Stimulated activated CD4-positive, alpha-beta T cell treated with anti-CD3 and anti-CD28 coated beads, TNF-alpha, amount 100 ng/mL, for 1 hour (primary cell): ENCODE measurements at places on chromosomes 1 and 21.

DNA sequence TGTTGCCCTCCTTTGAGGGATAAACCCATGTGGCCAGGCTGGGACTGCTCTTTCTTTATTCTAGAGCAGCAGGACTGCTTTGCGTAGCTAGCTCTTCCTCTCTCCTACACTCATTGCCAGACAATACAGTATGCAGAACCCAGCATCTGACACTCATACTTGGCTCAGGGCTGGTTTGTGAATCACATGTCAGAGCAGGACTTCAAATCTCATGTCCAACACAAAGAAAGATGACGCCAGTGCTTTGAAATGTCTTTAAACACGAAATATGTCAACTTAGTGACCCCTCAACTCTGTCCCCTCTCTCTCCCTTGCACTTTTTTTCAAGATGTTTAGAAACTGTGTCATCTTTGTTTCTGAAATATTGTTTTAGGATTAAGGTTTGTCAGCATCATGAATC is 135.0 kb downstream of the TGFB2 start:
- no peak for DNase-seq

DNA sequence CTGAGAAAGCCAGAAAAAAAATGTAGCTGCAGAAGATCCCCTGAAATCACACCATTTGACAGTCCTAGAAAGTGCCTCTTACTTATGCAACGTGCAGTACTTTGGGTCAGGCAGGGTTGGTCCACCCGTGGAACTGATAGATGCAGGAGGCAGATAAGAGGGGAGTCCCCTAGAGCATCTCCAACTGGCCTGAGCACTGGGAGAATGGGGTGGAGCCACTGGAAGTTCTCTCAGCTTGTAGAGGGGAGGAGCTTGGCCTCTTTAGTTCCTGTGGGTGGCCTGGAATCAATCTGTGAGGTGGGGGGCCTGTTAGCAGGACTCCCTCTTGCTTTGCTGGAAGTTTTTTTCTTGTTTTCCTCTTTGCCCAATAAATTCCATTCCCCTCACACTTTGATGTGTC is 335.7 kb upstream of the NCAM2 start:
- no peak for DNase-seq

- DNase-seq: no peak
Measured at GRCh38 chr1:151716771-151717631, at the start of gene CELF3. CELF3 (minus strand) TSS chr1:151716803; CDS start chr1:151716020, 783 bp downstream.

DNA sequence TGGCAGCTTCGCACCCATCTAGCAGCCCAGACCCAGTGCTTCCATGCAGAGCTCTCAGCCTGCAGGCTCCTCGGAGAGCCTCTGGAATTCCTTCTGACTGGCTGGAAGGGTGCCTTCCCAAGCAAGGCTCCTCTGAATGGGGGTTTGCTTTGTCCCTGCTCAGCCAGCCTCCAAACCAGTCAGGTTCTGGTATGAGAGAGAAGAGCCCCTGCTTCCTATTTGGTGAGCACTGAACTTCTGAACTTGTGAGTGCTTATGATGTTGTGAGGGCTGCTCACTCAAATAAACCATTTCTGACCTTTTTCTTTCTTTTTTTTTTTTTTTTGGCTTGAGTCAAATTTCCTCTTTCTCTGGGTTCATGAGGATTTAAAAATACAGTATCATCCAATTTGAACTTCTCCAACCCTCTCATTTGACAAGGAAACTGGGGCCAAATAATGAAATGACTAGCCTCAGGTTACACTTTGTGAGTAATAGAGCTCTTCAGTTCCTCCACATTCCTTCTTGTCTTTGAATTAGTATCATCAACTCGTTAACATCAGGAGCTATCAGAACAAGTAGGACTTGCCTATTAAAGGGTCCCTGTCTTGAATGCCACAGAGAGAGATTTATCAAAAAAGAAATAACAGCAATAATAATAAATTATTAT is 39.6 kb downstream of the GFI1 start:
- DNase-seq: no peak

DNA sequence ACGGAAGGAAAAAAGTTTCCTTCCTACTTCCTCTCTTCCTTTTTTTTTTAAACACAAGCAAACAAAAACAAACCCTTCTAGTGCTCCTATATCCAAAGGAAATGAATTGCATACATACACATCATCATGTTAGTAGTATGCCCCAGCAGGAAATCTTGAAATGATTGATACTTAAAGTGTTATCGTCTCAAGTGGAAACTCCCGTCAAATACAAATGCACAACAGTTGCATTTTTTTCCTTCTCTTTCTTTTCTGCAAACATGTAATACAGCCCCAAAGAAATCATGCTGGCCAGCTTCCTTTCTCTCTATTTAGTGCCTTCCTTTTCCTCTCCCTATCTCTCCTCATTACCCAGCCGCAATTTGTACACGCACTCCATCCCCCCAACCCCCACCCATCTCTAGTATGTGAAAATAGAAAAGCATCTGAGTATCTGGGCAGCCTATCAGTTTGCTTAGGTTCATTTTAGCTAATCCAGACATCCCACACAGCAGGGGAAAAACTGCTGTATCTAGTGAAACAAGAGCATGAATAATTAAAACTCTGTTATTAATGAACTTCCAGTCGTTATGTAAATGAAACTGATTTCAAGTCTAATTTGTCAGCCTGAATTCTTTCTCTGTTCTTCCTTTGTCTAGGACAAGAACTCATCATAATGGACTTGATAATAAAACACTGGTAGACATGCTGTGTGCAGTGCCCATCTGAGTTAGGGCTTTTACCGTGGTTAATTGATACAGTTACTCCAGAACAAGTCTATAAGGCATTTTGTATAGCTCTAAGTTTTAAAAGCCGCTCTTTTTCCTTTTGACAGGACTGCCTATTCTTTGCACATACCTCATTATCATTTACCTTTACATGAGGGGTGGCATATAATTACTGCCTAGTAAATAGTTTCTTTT is 336.5 kb upstream of the ADGRL2 start:
- no peak for DNase-seq

- no peak for DNase-seq
Measured at GRCh38 chr1:91120421-91120820, 98.6 kb upstream of the ZNF644 start.

GRCh38 chr1:93235261-93235660 is 54.7 kb downstream of the CCDC18 start:
- no peak for DNase-seq

DNA sequence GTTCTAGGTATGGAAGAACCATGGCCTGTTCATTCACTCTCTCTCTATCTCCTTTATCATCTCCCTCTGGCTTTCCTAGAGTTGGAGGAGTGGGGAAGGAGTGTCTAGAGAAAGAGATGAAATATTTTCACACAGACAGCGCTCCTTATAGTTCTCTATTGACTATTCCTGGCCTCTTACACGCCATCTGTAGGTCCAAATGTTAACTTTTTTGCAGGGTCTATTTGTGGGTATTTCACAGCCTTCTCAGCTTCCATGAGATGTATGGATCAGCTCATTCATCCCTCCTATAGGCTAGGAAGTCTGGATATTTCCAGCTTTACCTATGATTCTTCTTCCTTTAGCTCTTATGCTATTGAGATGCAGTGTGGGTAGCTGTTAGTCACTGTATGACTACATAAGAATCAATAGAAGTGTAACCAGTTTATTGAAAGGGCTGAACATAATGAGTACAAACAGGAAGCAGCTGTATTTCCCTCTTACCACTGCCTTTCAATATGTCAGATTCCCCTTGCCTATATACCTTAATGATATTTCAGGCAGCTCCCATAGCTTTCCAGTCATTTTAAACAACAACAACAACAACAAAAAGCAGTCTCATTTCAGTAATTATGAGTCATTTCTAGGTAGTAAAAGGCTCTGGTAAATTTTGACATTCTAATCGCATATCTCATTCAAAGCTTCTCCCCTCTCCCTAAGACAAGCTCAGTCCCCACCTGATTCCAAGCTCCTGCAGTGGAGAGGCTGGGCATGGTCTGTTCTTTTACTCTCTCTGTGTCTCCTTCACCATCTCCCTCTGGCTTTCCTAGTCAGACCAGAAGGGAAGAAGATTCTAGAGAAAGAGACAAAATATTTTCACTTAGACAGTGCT is 149.5 kb downstream of the TTLL7 start:
- DNase-seq: no peak

- no peak for DNase-seq
Measured at GRCh38 chr1:24250224-24250623, 63.1 kb upstream of the IFNLR1 start.

- DNase-seq: no peak
Measured at GRCh38 chr1:220885971-220886370, 6.7 kb downstream of the HLX start.

GRCh38 chr1:208059409-208060001 is 148.6 kb upstream of the CD34 start:
- DNase-seq: no peak

GRCh38 chr1:157574836-157575235 is 22.5 kb upstream of the FCRL5 start:
- no peak for DNase-seq

DNA sequence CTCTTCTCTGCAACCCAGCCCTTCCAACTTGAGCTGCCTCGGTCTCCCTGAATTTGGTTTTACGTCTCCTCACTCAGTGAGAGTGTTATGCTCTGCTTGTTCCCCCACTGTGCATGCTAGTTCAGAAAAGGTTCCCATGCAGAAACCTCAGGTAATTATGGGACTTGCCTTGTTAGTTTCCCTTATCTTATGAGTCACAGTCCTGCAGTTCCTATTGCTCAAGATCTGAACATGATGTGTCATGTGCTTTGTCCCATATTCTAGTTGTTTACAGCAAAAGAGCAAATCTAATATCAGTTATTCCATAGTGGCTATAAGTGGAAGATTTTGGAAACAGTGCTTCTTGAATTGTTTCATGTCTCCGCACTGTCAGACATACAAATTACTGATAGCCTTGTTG is 74.4 kb downstream of the DUSP10 start:
- DNase-seq: no peak

- no peak for DNase-seq
Measured at GRCh38 chr21:42234464-42235241, 15.7 kb downstream of the ABCG1 start.

- DNase-seq: no peak
Measured at GRCh38 chr21:14968029-14968428, 96.8 kb downstream of the NRIP1 start.

DNA sequence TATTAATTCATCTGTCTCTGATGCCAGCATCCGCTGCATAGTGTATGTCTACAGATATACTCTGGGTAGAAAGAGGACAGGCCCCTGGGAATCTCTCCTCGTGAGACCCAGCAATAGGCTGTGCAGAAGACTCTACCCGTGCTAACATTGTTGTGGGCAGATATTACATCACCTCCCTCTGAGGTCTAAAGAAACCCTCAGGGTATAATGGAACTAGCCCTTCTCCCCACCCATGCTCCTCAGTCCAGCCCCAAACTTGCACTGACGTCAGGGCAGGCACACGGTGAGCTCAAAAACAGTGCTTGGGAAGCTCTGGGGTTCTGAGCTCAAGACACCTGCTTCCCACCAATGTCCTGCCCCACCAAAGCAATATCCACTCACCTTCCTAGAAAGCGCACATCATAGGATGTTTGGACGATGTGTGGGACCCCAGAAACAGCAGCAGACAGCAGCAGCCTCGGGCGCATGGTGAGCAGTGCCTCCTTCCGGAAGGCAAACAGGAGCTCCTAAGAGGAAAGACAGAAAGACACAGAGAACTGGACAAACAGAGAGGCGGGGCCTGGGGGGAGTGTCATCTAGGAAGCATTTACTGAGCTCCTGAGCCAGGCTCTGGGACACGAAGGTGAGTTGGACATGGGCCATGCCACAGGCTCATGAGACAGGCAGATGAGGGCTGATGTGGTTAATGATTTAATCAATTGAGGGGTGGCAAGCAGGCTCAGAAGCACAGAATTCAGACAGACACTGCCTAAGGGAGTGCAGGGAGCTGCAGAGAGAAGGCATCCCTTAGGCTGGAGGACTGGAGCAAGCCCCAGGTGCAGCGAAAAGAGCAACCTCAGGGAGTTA is 4.8 kb downstream of the OVGP1 start:
- no peak for DNase-seq

- no peak for DNase-seq
Measured at GRCh38 chr1:62038594-62039284, 155.9 kb upstream of the L1TD1 start.

GRCh38 chr1:14238472-14239307 is 359.8 kb upstream of the KAZN start:
- no peak for DNase-seq
